Activated T-helper 1 cell treated with anti-CD3 and anti-CD28 coated beads, Interleukin-12 subunit alpha, Interleukin-12 subunit beta, Interleukin-2, Interleukin-4 antibody, amounts not matched to agents 30 ng/mL and 10 ng/mL and 1 ng/mL, durations not matched to agents 14 hours and 24 hours and 36 hours (primary cell): ENCODE measurements at places on chromosomes 7 and 10. TPM values are rescaled to one million over a fixed set of nuclear protein-coding genes. Genes with fewer than 3 reads are reported as not detected.

GRCh38 chr7:1748076-1748838, 78.2 kb downstream of the ELFN1 start:
- DNase-seq = no peak

DNA sequence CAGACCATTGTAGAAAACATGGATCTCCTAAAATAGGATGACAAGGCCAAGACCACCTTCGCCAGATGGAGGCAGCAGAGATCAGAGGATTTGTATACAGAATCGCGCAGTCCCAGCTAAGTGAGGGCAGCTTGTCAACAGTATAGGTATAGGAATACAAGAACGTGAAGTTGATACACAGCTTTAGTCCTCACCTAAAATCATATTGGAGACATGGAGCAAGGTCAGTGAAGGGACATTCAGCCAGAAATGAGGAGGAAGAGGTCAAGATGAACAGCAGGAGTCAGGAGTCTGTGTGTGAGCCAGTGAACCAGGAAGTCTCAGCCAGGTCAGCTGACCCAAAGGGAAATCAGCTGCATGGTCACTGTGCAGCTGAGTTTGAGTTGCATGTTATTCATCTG, 263.4 kb upstream of the PRKCQ start:
- no peak for DNase-seq

GRCh38 chr7:79909176-79909575, 225.5 kb upstream of the GNAI1 start:
- DNase-seq = no peak

DNA sequence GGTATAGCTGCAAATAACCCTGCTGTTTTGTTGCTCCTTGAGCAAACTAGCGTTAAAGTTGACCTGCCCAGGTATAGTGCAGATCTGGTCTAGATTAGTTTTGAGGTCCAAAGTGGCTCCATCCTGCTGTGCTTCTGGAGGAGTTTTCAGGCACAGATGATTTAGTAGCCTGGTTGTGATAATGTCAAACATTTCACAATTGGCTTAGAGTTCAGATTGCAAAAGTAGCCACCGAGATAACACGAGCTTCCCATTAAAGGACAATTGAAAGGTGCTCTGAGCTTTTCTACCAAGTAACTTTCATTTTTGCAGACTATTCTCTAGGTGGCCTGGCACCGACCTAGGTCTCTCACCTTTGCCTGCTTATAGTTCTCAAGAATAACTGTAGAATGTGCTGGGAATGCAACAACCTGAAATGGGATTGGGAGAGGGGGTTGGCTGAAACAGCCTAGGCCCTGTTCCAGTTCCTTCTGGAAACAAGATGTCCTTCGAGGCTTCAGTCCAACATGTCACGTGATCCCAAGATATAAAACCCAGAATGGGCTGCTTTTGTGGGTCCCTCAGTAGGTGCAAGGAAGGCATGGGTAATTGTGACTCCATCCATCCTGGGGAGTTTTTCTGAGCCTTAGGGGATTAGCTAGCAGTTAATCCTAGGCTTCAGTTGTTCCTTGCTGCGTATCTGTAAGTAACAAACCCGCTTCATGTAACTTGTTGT, 201.0 kb downstream of the CHRM2 start:
- DNase-seq = no peak

The UTF1 gene
- total RNA-seq = 0.17 TPM in 1 of 2 replicates, not detected in the other

DNA sequence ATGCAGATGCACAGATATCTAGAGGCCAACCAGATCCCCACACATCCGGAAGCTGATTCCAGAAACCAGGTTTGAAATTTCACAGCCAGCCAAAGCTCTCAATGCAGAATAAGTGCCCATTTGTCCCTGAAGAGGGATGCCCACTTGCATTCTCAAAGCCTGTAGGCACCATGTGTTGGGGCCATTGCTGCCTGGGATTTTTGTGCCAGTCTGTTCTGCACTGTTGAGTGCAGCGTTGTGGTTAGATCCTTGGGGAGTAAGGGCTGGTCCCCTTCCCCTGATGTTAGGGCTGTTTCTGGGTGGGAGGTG, 62.4 kb downstream of the EEPD1 start:
- no peak for DNase-seq

GRCh38 chr7:74000489-74001149, 27.4 kb upstream of the ELN start:
- no peak for DNase-seq

- DNase-seq = no peak
These were observed 206.0 kb downstream of the CELF2 start for GRCh38 chr10:11223507-11224140.

GRCh38 chr7:31017032-31017675, 35.0 kb upstream of the ADCYAP1R1 start:
- DNase-seq = no peak

GRCh38 chr7:47478017-47478344, 103.9 kb downstream of the TNS3 start:
- no peak for DNase-seq

DNA sequence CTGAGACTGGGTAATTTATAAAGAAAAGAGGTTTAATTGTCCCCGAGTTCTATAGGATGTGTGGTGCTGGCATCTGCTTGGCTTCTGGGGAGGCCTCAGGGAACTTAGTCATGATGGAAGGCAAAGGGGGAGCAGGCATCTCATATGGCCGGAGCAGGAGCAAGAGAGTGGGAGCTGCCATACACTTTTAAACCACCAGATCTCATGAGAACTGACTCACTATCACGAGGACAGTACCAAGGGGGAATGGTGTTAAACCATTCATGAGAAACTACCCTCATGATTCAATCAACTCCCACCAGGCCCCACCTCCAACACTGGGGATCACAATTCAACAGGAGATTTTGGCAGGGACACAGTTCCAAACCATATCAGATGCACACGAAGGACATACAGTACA, 199.9 kb upstream of the DPP6 start:
- no peak for DNase-seq

- DNase-seq = no peak
These were observed 147.9 kb downstream of the RPS24 start for GRCh38 chr10:78181381-78182055.

GRCh38 chr7:23530405-23530804, 1.4 kb downstream of the TRA2A start:
- peak; percentile 33 for DNase-seq

GRCh38 chr10:104622598-104623209, 18.4 kb upstream of the SORCS3 start:
- DNase-seq = no peak

The ZNF425 gene
- total RNA-seq = 1.1 and 1.2 TPM in 2 replicates

The CYP2W1 gene
- not detected in 2 replicates for total RNA-seq

DNA sequence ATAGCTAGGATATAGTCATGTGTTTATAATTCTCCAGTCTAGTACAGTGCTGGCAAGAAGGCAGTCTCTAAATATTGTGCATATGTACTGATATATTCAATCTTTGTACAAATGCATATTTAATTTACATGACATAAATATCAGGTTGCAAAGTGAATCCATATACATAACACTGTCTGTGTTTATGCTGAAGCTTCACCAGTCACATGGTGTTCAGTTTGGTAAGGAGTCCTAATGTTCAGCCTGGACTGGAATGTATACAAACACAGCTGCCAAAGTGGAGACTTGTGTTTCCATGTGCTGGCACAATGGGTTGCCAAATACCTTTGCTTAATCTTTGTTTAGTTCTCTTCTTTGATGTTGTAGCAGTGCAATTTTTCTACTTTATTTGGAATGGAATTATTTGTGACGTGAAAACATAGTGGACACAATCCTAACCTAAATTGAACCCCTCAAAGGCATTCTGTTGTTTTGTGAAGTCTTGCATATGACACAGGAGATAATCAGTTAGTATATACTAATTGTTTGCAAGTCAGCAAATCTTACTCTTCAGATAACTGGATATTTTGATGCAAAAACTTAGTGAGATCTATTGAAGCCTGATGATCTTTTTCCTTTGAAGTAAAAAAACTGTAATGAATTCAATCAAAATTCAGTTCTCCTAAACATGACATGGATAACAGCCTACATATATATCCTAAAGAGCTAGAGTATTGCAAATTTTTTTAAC, 17.3 kb upstream of the ARL4A start:
- DNase-seq = no peak

- no peak for DNase-seq
These were observed 19.8 kb downstream of the IGF2BP3 start for GRCh38 chr7:23450518-23450917.

- DNase-seq = no peak
These were observed 16.2 kb downstream of the ARHGAP21 start for GRCh38 chr10:24707445-24707844.

The GNGT1 gene
- total RNA-seq = not detected in 2 replicates

DNA sequence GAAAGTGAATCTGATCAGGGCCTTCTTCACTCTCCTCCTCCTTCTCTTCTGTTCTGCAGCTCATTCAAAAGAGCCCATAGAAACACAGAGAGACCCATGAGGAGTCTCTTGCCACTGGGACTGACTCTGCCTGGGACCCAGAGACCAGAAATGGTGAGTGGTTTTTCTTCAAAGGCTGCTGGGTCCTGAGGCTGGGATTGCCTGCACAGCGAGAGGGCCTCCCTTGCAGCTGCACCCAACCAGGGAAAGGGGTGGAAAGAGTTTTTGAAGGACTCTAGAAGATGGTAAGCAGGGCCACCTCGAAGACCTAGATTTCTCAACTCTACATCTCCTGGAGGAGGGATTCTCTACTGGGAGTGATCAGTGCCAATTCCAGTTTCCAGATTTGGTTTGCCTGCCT, 15.5 kb upstream of the HOXA13 start:
- no peak for DNase-seq

DNA sequence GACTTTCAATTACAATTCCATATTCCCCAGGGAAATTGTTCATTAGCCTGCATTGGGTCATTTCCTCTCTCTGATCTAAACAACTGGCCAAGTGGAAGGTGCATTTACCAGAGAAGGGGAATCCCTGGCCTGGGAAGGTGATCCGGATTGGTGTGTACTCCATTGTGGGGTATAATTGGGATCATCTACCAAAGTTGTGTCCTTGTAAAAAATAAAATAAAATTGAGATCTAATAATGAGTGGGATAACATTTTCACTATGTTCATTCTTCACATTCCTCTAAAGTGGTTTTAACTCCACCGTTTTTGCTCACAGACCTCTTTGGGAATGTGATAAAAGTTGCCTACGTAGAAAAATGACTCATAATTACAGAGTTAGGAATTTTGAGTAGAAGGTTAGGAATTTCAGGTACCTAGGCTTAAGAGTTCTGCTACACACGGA, 22.8 kb downstream of the ARL5B start:
- no peak for DNase-seq

GRCh38 chr7:148699782-148700629, 1.3 kb downstream of the CUL1 start:
- no peak for DNase-seq

GRCh38 chr10:108208732-108209131, 1044.2 kb upstream of the SORCS1 start:
- no peak for DNase-seq
